T1000 (cell line): ENCODE measurements at places on chromosomes 4 and X.

DNA sequence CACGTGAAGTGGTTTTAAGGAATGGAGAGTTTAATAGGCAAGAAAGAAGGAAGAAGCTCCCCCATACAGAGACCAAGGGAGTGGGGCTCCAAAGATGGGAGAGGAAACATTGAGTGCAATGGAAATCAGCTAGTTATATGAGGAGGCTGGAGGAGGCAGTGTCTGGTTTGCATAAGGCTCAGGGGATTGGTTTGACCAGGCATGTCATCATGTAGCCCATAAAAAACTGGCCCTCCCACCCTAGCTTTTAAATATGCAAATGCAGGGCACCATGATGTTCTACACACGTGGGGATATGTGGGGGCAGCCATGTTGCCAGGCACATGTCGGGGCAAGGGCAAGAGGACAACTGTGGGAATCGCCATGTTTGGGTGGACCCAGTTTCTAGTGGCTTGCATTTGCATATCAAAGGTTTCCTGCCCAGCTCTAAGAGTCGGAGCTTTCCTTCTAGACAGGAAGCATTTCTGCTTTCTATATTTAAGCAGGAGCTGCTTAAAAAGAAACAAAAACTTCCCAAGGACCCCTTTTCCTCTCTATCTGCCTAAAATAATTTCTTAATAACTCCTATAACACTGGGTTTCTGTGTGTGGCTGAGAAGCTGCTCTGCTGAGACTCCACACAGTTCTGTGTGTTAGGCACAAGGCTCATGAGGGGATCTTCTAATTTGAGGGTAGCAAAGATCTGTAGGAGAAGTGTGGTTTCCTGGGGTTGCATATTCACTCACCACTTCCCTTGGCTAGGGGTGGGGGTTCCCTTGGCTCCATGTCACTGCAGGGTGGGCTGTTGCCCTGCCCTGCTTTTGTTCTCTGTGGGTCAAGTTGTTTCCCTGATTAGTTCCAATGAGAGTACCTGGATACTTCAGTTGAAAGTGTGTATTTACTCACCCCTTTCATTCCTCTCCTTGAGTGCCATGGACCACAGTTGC, 113.5 kb downstream of the VSIG4 start:
- DNase-seq = no peak

GRCh38 chr4:66430856-66431255, 760.6 kb upstream of the EPHA5 start:
- DNase-seq = no peak

DNA sequence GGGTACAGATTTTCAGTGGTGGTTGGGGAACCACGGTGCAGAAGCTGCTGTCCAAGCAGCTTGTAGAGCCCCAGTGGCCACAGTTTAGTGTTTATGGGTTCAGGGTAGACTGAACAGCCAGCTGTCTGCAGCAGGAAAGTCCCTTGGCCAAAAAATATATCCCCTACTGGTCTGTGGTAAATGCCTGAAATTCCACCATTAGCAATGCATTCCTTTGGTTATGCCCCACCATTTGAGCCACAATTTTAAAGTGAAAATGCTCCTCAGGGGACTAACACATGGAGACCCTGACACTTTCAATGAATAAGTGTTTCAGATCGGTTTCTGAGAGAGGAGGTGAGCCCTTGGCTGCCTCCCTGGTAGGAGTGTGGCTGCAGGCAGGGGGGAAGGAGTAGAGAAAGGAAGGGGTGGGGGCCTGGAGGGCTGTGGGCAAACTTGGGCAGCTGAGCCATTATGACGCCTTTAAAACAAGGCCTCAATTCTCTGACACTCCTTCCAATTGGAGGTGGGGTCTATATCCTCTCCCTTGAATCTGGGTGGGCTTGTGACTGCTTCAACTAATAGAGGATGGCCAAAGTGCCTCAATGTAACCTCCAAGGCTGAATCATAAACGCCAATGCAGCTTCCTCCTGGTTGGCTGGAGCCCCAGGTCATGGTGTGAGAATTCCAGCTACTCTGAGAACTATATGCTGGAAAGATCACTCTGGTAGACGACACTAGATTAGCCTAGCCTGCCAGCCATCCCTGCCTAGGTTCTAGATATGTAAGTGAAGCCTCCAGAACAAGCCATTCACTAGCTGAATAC, 75.8 kb upstream of the ATP6AP2 start:
- DNase-seq = peak; percentile 35

GRCh38 chr4:62193761-62194160, 993.6 kb downstream of the ADGRL3 start:
- DNase-seq = no peak

DNA sequence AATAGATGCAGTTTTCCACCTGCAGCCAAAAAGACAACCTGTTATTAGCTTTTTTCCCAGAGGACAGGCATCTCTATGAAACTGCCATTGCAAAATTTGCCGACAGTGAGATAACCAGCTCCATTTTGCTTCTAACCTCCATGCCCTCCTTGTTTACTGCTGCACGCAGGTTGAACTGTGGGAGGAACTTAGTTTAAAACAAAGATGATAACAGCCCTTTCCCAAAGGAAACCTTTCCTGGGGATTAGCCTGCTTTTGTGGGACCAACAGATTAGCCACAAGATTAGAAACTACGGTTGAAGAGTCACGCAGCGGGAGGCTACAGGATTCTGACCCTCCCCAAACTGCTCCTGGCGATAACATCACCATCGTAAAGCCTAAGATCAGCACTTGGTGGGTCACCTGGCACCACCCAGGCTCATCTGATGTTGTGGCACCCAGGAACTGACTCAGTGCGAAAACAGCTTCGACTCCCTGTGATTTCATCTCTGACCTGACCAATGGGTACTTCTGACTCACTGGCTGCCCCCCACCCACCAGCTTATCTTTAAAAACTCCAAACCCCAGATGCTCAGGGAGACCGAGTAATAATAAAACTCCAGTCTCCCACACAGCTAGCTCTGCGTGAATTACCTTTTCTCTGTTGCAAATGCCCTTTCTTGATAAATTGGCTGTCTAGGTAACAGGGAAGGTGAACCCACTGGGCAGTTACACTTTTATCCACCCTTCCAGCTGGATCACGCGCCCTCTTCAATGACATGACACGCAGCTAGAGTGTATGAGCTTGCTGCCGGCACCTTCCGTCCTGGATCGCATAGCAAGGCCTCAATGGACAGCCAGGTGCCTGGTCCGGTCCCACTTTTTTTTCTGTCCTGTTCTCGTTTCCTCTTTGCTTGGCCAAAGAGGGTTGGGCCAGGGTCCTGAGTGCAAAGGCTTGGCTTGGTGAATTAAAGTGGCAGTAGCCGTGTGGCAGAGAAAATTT, 27.2 kb downstream of the NOP14 start:
- peak; percentile 44 for DNase-seq

DNA sequence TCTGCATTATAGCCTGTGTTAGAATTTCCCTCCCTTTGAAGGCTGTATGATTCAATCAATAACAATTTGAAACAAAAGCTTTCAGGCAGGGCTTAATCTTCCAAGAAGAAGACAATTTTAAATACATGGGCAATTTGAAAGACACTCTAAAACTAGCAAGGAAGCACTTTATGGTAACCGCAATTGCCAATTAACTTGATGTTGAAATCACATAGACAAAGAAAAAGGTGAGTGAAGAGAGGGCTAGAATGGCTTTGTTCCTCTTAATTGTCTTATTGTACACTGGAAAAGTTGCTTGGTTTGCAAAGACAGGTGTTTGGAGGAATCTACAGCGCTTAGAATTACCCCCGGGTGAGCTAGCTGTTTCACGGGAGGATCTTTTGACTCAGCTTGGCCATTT, 74.4 kb upstream of the PRKX start:
- DNase-seq = no peak

GRCh38 chrX:96564595-96564994, 120.0 kb upstream of the DIAPH2 start:
- DNase-seq = no peak

DNA sequence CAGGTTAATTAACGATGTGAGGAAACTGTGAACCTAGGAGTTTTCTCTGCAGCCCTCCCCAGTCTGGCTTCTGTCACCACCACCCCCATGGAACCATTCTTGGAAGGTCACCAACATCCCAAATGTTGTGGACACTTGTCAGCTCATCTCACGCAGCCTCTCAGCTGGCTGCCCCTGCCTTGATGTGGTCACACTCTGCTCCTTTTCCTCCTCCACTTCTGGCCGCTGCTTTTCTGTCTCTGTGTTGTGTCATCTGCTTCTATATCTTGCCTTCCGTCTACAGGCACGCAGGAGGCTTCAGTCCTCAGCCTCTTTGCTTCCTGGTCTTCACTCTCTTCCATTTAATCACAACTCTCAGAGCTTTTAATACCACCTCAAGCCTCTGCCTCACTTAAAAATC, 371.5 kb upstream of the SLIT2 start:
- DNase-seq = no peak
